ENCODE measurements at places on chromosomes 1 and 21. TPM values are rescaled to one million over a fixed set of nuclear protein-coding genes. Genes with fewer than 3 reads are reported as not detected.

- no peak overlapping the region for H3K4me3 ChIP-seq
- no peaks in the 10 kb centered on the region for H3K4me1 ChIP-seq
- no peak overlapping the region for H3K27ac ChIP-seq
- no peak for DNase-seq
- H3K27me3 ChIP-seq: no peaks in the 10 kb centered on the region
Observed at GRCh38 chr1:165717918-165718515, 19.7 kb upstream of the ALDH9A1 start.

GRCh38 chr1:31051611-31052010, 13.9 kb downstream of the PUM1 start:
- H3K4me3 ChIP-seq: no peak overlapping the region
- no peaks in the 10 kb centered on the region for H3K27me3 ChIP-seq
- H3K4me1 ChIP-seq: no peaks in the 10 kb centered on the region
- H3K27ac ChIP-seq: no peak overlapping the region

The MT1HL1 gene
- not detected for total RNA-seq

- H3K4me1 ChIP-seq: peaks cover 11% of the 10 kb centered on the region
- peak overlapping the region; percentile 34 for H3K4me3 ChIP-seq
- H3K27me3 ChIP-seq: no peaks in the 10 kb centered on the region
- DNase-seq: no peak
- H3K27ac ChIP-seq: peak overlapping the region; percentile 4
Observed at GRCh38 chr1:154955039-154955717, 721 bp downstream of the PBXIP1 start.

GRCh38 chr1:13494025-13494424, 19.8 kb downstream of the LRRC38 start:
- H3K27me3 ChIP-seq: peaks cover 4% of the 10 kb centered on the region
- H3K4me3 ChIP-seq: no peak overlapping the region
- H3K36me3 ChIP-seq: no peaks in the 10 kb centered on the region
- no peaks in the 10 kb centered on the region for H3K4me1 ChIP-seq

DNA sequence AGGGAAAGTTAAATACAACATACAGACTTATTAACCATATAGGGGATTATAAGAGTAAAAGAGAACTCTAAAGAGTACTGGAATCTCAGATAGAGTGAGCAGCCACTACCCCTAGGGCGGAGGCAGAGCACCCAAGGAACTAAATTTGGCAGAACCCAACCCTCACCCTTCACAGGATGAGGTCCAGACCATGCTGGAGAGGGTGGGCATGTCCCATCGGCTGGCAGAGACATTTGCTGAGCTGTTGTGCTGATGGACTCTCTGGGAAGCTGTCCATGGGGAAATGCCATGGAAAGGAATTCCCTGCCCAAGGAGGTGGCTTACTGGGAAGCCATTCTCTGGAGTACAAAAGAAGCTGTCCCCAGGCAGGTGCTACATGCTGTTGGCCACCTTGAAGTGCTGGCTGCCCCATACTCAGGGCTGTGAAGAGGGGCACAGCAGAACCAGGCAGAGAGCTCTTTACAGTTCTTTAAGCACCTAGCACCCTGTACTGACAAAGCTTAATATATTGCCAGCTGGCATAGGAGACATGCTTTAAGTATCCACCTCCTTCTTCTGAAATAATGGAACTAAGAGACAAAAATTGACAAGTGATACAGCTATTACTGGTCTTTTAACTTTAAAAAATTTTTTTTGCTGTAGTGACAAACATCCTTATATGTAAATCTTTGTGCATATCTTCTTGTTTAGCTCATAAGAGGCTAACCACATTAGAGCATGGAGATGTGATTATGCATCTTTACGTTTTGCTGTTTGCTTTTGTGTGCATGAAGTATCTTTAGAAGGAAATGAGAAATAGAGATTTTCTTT, 29.6 kb downstream of the TSNAX start:
- no peak for DNase-seq
- H3K36me3 ChIP-seq: peaks cover 22% of the 10 kb centered on the region
- H3K4me3 ChIP-seq: no peak overlapping the region
- no peaks in the 10 kb centered on the region for H3K27me3 ChIP-seq
- H3K4me1 ChIP-seq: peaks cover 10% of the 10 kb centered on the region
- H3K27ac ChIP-seq: no peak overlapping the region

The TTLL10 gene
- not detected for total RNA-seq

DNA sequence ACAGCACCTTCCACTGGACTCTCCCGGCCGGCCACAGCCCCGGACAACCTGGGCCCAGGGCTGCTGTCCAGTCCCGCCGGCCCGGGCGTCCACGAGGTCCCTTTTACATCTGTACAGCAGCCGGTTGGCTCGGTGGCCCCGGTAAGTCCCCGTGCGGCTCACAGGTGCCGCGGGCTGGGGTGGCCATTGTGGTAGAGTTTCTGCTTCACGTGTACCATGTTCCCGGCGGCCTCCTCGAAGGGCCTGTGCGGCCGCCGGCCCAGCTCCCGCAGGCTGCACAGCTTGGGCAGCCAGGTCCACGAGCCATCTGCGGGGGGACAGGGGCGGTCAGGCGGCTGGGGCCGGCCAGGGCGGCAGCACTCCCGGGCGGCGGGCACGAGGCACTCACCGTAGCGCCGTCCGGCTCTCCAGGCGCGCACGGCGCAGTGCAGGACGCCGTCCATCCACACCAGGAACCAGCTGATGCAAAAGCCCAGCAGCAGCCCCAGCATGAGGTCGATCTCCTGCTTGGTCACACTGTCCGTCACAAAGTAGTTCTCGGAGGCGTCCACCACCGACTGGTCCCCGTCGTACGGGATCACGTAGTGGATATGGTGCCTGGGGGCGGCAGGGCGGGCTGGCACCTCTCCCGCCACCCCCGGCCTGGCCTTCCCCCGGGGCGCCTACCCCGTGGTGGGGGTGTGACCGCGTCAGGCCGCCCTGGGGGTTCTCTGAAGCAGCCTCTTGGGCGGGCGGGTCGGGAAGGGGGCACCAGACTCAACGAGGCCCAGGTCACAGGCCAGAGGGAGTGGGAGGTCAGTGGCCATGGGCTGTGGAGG, 5.0 kb downstream of the TMEM240 start:
- H3K27me3 ChIP-seq: no peaks in the 10 kb centered on the region
- H3K27ac ChIP-seq: no peak overlapping the region
- no peak overlapping the region for H3K4me3 ChIP-seq
- DNase-seq: no peak
- H3K4me1 ChIP-seq: no peaks in the 10 kb centered on the region

The KCNJ9 gene
- not detected for total RNA-seq

The EXTL2 gene
- 39.5 TPM for total RNA-seq

GRCh38 chr1:6209661-6210580, 4.0 kb downstream of the RNF207 start:
- no peak overlapping the region for H3K27ac ChIP-seq
- peaks cover 49% of the 10 kb centered on the region for H3K36me3 ChIP-seq
- H3K4me1 ChIP-seq: peaks cover 14% of the 10 kb centered on the region
- no peak for DNase-seq
- no peaks in the 10 kb centered on the region for H3K27me3 ChIP-seq

The B3GALT5 gene
- total RNA-seq: 0.76 TPM

The REN gene
- total RNA-seq: not detected

GRCh38 chr1:209207701-209208286, 375.7 kb upstream of the CAMK1G start:
- H3K27ac ChIP-seq: no peak overlapping the region
- H3K36me3 ChIP-seq: no peaks in the 10 kb centered on the region

Measured in SJSA1 (cell line).